ENCODE measurements at places on chromosomes 3 and 15. TPM values are rescaled to one million over a fixed set of nuclear protein-coding genes. Genes with fewer than 3 reads are reported as not detected.
A peak's percentile ranks its signal among the peaks of the same experiment; 100 is the strongest.

A4GNT gene
- total RNA-seq = not detected

CHRNA7 gene
- total RNA-seq = not detected

ROPN1 gene
- total RNA-seq = not detected

TMEM266 gene
- not detected for total RNA-seq

DNA sequence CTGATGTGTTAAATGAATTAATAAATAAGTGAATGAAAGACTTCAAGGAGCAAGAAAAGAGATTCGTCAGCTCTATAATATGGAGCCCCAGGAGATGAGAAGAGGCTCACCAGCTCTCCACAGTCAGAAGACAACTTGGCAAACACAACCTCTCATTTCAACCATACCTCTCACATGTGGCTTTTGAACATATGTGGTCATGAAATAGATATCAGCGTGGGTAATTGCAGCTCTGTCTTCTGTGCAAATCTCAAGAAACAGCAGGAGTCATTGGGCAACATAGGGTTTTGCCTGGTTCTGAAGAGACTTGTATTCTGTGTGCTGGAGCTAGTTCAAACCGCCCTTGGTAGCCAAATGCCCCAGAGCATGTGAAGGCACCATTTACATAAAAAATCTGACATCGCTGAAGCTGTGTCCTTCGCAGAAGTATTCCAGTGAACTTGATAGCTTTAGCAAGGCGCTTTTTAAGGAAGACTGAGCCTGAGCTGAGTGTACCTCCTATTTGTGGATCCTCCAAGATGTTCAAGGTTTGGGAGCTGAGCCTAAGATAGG is 8.4 kb downstream of the CX3CR1 start:
- DNase-seq = no peak
- no peaks in the 10 kb centered on the region for H3K36me3 ChIP-seq
- no peak overlapping the region for H3K4me3 ChIP-seq
- H3K27me3 ChIP-seq = no peaks in the 10 kb centered on the region

DNA sequence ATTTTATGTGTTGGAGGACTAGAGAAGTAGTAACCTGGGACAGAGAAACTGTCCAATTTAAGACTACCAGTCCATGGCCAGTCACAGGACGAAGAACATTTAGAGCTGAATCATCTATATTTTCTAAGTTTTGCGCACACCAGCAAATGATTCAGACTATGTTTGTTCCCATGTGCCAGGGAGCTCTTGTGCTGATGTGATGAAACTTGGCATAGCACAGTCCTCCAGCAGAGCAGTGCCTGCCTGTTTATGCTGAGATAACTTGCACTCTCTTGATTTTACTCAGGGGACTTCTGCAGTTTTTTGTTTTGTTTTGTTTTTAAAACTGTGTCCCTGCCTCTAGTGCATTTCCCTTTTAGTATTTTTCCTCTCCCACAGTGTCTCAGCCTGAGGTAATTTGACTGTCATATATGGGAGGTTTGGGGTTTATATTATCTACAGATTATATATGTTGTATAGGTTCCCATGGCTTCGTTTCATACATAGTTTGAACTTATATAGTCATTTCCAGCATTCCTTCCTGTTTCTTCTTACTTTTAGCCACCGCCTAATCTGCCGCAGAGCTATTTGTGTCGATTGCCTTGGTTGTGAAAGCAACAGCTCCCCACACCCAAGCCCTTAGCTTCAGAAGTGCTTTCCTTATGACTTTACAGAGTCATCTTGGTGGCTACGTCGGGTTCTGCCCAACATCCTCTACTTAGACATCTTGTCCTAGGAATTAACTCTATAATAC is 45.5 kb downstream of the PPM1L start:
- peak overlapping the region; percentile 42 for H3K27ac ChIP-seq
- peaks cover 8% of the 10 kb centered on the region for H3K27me3 ChIP-seq
- no peaks in the 10 kb centered on the region for H3K36me3 ChIP-seq
- DNase-seq = peak; percentile 78
- H3K4me1 ChIP-seq = peaks cover 17% of the 10 kb centered on the region
- H3K4me3 ChIP-seq = peak overlapping the region; percentile 18

GRCh38 chr3:88031642-88032077 is 27.1 kb downstream of the CGGBP1 start:
- DNase-seq = peak; percentile 22
- H3K27ac ChIP-seq = peak overlapping the region; percentile 84
- H3K4me3 ChIP-seq = peak overlapping the region; percentile 76
- peaks cover 23% of the 10 kb centered on the region for H3K4me1 ChIP-seq
- H3K36me3 ChIP-seq = no peaks in the 10 kb centered on the region

GRCh38 chr3:98994128-98994762 is 92.8 kb upstream of the DCBLD2 start:
- H3K27ac ChIP-seq = no peak overlapping the region
- no peaks in the 10 kb centered on the region for H3K27me3 ChIP-seq
- H3K36me3 ChIP-seq = no peaks in the 10 kb centered on the region
- H3K4me1 ChIP-seq = no peaks in the 10 kb centered on the region
- no peak overlapping the region for H3K4me3 ChIP-seq
- DNase-seq = no peak

DNA sequence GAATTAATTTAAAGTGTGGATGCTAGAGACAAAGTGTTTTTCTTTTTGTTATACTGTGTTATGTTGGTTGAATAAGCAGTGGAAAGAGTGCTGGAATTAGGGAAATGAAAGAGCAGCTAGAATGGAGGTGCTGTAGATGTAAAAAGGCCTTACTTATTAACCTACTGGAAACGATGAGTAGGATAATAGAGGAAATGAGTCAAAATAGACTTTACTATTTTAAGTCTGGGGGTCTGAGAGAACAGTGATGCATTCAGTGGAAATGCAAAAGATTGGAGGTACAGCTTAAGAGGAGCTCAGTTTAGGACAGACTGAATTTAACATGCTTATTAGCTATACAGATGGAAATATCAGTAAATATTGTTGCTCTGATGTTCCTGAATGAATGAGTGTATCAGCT is 674.0 kb downstream of the OTOL1 start:
- H3K27me3 ChIP-seq = no peaks in the 10 kb centered on the region
- H3K4me1 ChIP-seq = no peaks in the 10 kb centered on the region
- no peak overlapping the region for H3K4me3 ChIP-seq

GRCh38 chr15:93485438-93486327 is 396.7 kb upstream of the RGMA start:
- no peaks in the 10 kb centered on the region for H3K36me3 ChIP-seq
- H3K27me3 ChIP-seq = no peaks in the 10 kb centered on the region
- H3K27ac ChIP-seq = no peak overlapping the region
- H3K4me1 ChIP-seq = no peaks in the 10 kb centered on the region

DNA sequence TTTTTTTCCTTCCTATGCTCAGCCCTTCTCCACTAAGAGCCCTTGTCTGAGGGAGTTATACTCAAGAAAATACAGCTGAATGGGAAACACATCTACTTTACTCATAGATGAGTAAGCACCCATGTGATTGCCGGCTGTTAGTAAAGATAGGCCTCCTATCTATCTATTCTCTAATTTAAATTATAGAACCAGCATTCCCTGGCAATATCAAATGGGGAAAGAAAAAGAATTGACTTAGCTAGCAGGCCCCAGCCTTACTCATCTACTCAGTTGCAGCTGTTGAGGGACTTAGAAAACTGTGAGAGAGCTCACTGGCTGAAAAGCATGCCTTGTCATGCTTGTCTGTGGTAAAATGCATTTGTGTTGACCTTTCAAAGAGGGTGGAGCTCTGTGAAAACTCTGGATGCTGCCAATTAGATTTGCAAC is 116.9 kb upstream of the LRRFIP2 start:
- no peak overlapping the region for H3K27ac ChIP-seq
- peaks cover 16% of the 10 kb centered on the region for H3K4me1 ChIP-seq
- no peaks in the 10 kb centered on the region for H3K27me3 ChIP-seq
- no peak for DNase-seq

DNA sequence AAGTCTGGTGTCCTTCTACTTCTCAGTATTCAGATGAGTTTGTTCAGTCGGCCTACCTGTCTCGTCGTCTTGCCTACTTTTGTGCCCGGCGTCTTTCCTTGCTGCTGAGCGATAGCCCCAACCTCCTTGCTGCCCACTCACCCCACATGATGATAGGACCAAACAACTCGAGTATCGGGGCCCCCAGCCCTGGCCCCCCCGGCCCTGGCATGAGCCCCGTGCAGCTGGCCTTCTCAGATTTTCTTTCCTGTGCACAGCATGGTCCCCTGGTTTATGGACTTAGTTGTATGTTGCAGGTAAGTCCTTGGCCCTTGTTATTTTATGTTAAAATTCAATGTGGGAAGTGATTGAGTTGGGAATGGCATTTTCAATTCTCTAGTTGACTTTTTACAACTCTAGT is 43.2 kb downstream of the GPR171 start:
- no peaks in the 10 kb centered on the region for H3K36me3 ChIP-seq
- no peak overlapping the region for H3K27ac ChIP-seq
- no peak for DNase-seq
- no peaks in the 10 kb centered on the region for H3K27me3 ChIP-seq

GRCh38 chr15:72801590-72802325 is 18.2 kb upstream of the ADPGK start:
- H3K4me3 ChIP-seq = no peak overlapping the region
- no peaks in the 10 kb centered on the region for H3K4me1 ChIP-seq
- DNase-seq = no peak
- H3K27ac ChIP-seq = no peak overlapping the region

GRCh38 chr15:48221885-48222284 is 15.8 kb downstream of the SLC12A1 start:
- no peak for DNase-seq
- no peaks in the 10 kb centered on the region for H3K36me3 ChIP-seq
- no peak overlapping the region for H3K27ac ChIP-seq
